AG04449 (cell line): ENCODE measurements at places on chromosomes 3 and 15.

- DNase-seq, result no peak
Measured at GRCh38 chr3:123080864-123081562, 14.2 kb downstream of the PDIA5 start.

DNA sequence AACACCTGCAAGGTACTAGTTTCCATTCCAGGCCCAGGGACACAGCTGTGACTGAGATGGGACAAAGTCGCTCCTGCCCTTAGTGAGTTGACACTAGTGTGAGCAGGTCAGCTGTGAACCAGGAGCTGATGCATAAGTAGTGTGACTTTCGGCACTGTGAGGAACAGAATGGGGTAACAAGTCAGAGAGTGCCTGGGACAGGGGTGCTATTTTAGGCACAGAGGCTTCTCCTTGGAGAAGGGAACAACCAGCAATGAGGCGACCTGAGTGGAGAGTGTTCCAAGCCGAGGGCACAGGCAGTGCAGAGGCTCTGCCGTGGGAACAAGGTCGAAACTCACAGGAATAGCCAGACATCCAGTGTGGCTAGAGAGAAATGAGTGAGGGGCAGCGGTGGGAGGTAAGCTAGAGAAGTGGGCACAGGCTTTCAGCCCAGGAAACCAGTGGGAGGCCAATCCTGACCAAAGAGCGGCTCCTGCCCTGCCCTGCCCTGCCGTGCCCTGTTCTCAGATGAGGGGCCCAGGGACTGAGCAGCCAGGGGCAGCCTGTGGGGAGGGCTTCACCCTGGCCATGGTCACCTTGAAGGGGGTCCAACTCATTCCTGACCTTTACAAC lies 14.2 kb downstream of the DNAH1 start:
- DNase-seq, result no peak

DNA sequence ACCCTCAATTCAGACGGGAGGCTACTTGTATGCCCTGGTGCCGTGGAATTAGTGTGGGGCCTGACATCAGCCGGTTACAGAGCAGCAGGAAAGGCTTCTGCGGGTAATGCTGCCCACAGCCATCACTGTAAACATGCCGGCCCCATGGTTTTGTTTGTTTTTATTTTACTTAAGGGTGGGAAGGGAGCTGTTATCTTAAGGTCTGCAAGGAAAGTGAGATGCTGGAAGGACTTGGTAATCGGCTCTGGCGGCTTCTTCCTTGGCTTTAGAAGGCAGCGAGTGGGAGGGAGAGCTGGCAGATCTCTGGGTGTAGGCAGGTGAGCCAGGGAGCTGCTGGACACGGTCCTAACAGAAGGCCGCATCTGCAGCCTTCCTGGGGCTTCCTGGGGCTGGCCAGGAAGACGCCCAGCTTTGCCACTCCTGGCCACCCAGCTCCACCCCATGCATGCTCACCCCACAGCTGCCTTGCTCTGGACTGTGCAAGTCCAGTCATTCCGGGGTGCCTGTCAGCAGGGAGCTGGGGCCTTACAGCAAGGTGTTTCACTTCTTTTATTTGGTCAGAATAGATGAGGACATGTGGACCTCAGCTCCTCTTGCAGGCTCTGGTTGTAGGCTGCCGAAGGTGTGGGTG lies 54.1 kb upstream of the FURIN start:
- DNase-seq, result no peak

DNA sequence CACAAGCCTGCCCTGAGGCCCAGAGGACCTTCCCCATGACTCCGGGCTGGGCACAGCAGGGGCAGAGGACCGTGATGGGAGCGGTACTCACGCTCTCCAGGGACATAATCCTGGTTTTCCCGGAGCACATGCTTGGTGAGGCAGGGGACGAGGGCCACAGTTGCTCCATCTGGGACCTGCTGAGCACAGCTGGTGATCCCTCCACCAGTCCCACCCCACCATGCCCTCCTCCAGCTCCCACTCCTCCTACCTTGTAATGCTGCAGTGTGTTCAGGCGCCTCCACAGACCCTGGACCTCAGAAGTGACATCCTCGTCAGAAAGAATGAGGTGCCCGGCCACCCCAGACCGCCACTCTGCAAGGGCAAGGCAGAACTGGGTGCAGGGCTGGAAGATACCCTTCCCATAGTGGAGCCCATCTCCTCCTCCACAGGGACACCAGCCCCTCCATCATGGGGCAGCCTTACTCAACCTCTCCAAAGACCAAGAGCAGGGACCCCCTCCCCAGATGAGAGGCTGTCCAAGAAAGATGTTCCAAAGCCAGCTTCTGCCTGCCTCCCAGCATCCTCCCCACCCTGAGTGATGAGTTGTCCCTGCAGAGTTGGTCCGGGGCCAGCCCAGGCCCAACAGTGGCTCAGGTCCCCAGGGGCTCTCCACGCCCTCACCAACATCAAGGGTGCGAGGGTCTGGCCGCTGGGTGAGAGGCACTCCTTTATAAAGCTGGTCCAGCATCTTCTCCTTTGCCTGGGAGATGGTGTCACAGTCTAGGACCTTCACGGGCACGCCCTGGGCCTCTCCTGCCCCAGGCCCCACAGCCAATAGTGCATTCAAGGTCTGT lies 19.5 kb downstream of the PLXNB1 start:
- no peak for DNase-seq

- DNase-seq, result no peak
Measured at GRCh38 chr15:56344336-56344735, 20.9 kb upstream of the TEX9 start.

DNA sequence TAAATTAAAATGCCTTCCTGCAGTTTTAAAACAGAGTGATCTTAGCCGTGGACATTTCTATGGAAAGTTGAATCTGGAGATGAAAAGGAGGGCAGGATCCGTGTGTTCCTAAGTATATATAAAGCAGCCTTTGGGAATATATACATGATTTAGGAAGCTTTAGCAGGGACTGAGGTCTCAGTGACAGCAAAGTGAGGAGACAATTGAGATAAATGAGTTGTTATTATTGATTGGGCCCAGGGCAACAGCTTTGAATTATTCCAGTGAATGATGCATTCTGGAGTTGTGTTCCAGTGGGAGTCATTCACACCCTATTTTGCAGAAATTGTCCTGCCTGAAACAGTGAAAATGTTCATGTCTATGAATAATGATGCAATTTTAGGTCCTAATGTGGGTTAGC lies 281.4 kb downstream of the BCHE start:
- DNase-seq, result no peak

DNA sequence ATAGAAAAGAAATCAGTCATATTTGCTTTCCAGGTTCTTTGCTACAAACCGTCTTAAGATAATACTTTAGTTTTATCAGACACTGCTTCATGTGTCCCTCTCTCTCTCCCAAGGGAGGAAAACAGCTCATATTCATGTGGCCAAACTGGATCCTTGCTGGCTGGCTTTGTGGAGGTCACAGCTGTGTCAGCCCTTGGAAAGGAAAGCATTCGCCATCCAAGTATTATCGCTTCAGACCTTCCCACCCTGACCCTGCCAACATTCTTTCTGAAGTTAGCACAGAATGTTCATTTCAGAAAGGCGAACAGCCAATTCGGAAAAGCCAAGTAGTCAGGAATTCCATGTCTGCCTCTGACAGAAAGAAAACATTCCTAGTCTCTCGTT lies 213.6 kb downstream of the FEZF2 start:
- no peak for DNase-seq

GRCh38 chr3:138434875-138435772 lies 708 bp downstream of the ESYT3 start:
- no peak for DNase-seq

DNA sequence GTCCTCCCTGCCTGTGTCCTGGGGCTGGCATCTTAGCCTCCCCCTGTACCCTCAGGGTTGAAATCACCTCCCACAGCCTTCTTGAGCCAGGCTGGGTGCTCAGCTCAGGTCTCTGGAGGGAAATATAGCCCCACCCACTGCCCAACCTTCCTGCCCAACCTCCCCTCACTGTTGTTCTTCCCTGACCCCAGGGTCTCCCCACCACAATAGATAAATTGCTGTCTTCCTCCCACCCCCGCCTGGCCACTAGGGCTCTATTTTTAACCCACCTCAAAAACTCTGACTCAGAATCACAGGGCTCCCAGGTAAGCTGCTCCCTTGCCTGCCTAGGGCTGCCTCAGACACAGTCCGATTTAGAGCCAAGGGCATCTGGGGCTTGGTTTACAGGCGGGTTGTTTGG lies 15.0 kb downstream of the HCN4 start:
- no peak for DNase-seq

DNA sequence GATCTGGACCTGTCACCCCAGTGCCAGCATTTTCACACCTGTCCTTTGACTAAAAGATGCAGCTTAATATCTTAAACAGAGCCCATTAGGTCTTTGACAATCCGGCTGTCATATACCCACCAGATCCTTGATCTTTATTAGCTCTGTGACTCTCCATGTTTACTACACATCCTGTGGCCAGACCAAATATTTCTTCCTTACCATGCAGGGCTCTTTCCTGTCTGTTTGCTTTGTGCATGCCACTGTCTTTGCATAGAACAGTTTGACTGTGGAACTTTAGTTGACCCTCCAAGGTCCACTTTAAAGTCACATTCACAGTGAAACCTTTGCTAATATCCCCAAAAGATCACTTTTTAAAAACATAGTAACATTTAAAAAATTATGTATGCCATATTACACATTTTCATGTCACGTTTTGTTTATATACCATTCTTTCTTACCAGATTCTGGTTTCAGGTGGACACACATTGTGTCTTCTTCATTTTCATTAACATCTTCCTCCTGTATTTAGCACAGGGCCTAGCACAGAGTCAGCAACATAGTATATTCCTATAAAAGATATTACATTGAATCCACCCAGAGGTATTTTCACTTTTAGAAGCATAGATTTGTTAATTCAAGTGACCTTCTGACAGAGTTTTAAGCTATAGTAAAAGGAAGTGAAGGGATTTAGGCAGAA lies 95.8 kb downstream of the RAP2B start:
- DNase-seq, result no peak

GRCh38 chr15:70806992-70807712 lies 43.8 kb upstream of the UACA start:
- no peak for DNase-seq

DNA sequence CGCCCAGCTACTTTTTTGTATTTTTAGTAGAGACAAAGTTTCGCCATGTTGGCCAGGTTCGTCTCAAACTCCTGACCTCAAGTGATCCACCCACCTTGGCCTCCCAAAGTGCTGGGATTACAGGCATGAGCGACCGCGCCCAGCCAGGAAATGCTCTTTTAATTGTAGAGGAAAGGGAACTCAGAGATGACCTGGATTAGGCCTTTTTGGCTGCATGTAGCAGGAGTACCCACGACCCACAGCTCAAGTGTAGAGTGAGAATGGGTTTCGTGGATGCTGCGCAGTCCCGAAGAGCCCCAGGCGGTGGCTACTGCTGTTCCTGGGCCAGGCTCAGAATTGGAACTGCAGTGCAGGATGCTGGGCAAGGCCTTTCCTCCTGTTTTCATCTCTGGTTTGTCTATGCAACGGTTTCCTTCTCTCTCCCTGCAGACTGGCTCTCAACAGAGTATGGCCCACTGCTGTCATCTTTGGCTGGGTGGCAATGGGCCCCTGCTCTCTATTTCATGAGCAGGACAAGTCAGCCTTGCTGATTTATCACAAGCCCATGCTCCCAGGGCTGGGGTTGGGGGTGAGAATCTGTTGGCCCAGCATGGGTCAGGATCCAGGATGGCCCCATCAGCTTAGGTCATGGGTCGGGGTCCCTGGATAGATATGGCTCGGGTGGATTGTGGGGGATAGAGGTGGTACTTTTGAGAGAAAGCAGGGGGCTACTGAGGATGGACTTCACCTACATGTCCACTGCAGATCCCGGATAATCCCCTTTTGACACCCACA lies 51.2 kb downstream of the GASK1A start:
- no peak for DNase-seq

DNA sequence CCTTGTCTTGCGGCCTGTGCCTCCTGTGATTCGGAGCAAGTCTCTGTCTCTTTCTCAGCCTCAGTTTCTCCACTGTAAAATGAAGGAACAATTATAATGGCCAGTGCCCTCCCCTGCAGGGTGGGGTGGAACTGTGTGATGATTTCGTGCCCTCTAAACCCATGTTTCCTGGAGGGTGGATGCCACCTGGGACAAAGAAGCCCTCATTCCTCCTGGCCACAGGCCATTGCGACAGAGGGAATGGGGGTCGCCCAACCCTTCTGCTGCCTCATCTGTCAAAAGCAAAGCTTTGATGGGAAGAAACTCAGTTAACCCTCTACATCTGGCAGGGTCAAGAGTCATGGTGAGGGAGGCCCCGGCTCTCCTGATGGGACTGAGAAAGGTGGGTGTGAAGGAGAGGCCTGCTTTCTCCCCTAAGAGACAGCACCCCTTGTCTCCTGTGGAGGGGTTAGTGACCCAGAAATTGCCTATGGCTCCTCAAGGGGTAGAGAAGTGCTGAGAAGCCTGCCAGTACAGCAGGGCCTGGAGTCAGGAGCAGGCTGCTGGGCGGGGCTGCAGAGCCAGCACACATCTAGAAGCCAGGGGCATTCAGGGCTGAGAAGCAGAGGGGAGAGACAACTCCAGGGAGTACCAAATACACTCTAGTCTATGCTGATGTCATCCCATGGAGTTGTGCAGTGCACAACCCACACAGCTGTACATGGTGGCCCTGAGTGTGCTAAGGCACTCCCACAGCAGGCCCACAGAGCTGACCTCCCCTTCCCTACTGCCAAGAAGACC lies 61.0 kb downstream of the PLXNA1 start:
- no peak for DNase-seq

GRCh38 chr3:113560271-113560670 lies 27.9 kb downstream of the SIDT1 start:
- no peak for DNase-seq

- DNase-seq, result no peak
Measured at GRCh38 chr3:185981621-185982020, 43.8 kb upstream of the TRA2B start.

GRCh38 chr15:40354408-40355171 lies 3.4 kb upstream of the DISP2 start:
- DNase-seq, result no peak

DNA sequence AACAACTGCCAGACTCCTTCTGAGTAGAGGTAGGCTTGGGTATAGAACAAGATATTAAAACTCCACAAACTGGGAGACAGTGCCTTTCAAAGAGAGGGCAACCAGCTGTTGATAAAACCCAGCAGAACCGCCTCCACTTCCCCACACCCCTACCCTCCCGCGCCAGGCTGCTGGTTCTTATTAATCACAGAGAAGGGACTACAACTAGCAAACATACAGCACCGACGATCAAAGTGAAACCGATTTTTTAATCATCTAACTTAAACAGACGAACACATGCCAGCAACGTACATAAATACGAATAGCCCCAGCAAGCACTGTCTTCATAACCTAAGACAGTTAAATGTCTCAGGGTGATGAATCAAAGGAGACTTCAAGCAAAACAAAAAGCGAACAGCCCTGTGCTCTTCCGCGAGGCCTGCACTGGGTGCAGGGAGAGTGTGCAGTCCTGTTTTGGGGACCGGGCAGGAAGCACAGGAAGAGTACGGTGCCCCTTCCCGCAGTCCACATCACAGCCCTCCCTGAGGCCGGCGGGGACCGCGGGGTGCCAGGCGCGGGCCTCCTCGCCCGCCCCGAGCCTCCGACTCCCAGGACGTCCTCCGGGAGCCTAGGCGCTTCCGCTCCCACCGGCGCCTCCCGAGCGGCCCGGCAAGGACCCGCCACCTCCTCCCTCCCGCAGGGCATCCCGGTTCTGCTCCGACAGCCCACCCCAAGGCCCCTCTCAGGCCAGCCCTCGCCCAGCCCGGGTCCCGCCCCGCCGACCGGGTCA lies 75.1 kb upstream of the VGLL4 start:
- no peak for DNase-seq

- DNase-seq, result no peak
Measured at GRCh38 chr3:193114431-193115340, 126.3 kb upstream of the PLAAT1 start.
